ENCODE measurements at places on chromosomes 2 and 18.

- DNase-seq = no peak
Observed at GRCh38 chr2:2271469-2271941, 59.6 kb downstream of the MYT1L start.

DNA sequence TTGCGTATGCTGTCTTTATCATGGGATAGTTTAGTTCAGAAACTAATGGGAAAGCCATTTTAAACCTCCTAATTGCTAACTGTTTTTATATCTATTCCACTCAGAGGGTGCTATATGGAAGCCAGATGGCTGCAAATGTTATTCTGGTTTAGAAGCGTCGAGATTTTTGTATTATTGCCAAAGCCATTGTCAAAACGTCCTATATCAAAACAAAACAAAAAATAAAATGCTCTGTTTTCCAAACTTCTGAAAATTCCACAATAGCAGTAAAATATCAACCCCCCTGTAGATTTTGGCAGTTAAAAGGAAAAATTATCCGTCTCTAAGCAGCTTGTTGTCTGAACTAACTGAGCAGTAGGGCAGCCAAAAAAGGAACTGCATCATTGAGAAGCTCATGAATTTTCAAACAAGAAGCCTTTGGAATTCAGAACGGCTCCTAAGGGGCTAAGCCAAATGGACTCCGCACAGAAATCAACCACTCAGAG, 195.4 kb upstream of the CWC22 start:
- no peak for DNase-seq

- no peak for DNase-seq
Observed at GRCh38 chr2:181228661-181229060, 228.5 kb upstream of the ITGA4 start.

- no peak for DNase-seq
Observed at GRCh38 chr2:12399240-12399639, 317.5 kb upstream of the TRIB2 start.

GRCh38 chr2:168670478-168670877, 132.0 kb upstream of the NOSTRIN start:
- DNase-seq = no peak

DNA sequence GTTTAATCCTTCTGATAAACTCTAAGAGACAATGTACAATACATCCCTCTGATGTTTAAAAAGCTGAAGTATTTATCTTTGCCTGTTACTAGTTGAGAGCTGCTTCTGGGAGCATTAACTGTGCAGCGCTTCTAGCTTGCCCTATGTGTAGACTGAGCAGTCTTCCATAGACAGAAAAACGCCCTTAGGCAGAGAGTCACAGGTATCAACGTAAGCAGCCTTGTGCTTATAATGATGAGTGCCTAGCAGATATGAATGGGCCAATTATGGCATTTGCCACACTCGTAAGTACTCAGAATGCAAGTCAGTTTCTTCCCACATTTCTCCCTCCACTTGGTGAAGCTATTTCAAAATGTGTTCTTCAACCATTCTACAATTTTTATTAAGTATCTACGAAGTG, 731.1 kb upstream of the SLC8A1 start:
- no peak for DNase-seq

DNA sequence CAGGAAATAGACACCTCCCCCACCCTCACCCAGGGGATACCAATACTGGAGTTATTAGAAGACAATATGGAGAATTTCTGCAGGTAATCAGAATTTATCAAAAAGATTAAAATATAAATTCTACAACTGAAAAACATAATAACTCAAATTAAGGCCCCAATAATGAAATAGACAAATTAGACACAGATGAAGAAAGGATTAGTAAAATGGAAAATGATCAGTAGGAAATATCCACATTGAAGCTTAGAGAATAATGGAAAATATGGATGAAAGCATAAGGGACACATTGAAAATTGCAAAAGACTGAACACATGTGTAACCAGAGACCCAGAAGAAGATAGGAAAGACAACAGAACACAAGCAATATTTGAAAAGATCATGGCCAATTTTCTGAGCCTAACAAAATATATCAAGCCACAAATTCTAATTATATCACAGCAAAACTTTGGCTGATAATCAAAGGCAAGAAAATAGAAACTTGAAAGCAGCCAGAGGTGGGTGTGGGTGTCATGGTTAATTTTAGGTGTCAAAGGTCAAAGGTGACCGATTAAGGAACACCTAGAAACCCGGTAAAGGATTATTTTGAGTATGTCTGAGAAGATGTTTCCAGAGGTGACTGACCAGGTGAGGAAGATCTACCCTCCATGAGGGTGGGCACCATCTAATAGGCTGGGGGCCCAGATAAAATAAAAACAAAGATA, 28.2 kb downstream of the BOK start:
- no peak for DNase-seq

- DNase-seq = no peak
Observed at GRCh38 chr2:162416446-162416845, 72.5 kb downstream of the GCA start.

- no peak for DNase-seq
Observed at GRCh38 chr2:161552015-161552414, 72.2 kb upstream of the SLC4A10 start.

Measured in frontal cortex (tissue), 4 donors.